ENCODE measurements at places on chromosomes 16 and 17.

DNA sequence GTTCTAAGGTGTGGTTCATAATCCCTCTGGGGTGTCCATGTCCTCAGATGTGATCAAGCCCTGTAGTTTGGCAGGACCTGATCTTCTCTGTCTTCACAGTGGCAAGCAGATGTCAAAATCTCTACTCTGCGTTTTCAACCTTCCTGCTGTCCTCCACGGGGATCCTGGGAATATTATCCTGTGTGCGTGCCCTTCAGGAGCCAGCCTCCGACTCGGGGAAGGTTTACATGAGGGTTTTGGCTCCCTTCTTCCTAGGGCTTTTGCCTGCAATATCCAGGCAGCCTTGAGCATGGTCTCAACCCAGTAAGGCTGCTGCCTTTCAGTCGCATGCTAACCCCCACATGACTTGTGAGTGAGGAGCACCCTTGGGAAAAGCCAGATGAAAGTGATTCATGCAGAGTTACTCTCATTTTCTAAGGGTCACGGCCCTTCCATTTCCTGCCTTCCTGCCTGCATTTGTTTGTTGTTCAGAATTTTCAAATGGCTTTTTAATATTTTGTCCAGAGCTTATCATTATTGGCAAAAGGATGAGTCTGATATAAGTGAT lies 202.2 kb upstream of the CHMP6 start:
- DNase-seq, result peak; percentile 36

- no peak for DNase-seq
Observed at GRCh38 chr16:11143372-11144035, 112.5 kb downstream of the SOCS1 start.

DNA sequence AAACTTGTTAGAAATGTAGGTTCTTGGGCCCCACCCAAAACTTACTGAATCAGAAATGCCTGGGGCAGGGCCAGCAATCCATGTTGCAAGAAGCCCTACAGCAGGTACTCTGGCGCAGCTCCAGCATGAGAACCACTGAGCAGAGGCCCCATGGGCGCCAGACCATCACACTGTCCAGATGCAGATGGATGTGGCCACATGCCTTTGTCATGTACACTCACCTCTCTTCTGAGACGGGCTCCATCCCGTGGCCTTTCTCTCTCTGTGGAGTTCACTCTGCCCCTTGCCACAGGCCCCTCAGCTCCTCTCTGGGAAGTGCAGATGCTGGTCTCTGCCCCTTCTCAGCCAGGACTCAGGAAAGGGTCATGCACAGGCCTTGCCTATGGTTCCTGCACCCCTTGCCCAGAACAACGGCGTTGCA lies 2.3 kb upstream of the CCNF start:
- DNase-seq, result no peak

- DNase-seq, result no peak
Observed at GRCh38 chr16:11586378-11586855, 302 bp downstream of the LITAF start.

- DNase-seq, result no peak
Observed at GRCh38 chr16:48287239-48287638, 39.9 kb upstream of the ABCC11 start.

DNA sequence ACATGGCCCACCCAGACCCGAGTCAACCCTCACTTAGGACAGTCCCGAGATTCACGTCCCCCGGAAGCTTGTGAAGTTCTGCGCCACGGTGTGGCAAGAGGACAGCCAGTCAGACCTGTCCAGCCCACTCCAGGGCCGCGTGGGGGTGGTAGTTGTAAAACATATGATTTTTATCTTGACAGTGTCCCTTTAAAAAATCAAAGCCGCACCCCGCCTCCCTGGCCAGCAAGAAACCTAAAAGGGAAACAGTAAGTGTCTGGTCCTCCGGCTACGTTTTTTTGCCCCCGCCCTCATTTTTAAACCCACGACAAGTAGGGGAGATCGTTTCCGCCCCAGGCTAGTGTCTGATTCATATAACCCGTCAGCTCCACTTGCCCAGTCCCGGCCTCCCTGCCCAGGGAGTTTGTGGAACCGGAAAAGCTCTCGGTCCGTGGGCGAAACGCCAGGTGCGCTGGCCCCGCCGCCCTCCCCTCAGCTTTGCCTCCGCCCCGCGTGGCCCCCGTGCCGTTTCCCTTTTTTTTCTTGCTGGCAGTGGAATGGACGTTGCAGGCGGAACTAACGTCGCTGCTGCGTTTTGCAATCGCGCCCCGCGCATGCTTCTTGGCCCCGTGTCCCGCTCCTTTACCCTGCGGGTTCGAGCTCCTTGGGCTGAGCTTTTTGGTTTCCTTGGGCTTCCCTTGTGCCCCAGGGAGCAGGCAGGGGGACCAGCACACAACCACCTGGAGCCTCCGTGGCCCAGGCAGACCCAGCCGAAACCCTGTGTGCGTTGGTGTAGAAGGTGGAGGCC lies 13.3 kb upstream of the NUDT16L1 start:
- DNase-seq, result no peak

- no peak for DNase-seq
Observed at GRCh38 chr17:6660805-6661463, 9.4 kb downstream of the C17orf100 start.

DNA sequence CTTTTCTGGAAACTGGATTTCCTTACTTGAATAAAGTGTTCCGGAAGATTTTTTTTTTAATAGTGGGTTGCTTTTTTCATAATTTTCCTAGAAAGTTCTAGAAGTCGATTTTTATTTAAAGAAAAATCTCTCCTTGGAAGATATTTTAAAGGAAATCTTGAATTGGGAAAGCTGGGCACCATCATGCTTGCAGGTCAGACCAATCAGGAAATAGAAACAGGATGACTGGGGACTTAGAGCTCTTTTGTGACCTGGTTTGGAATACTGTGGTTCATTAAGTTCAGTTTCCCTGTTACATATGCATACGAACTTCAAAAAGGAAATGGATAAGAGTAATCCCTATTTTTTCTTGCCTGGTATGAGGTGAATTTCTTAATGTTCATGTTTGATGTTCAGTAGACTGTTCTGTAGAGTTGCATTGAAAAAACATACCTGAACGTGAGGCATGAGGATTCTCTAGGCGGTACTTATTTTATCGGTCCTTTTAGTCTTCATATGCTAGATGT lies 1.2 kb downstream of the NFATC3 start:
- no peak for DNase-seq

- DNase-seq, result no peak
Observed at GRCh38 chr16:53433930-53434376, 318 bp upstream of the RBL2 start.

GRCh38 chr17:7756968-7757367 lies 39.4 kb downstream of the DNAH2 start:
- DNase-seq, result no peak
